HCT116 (cell line): ENCODE measurements at places on chromosomes 12 and 14. TPM values are rescaled to one million over a fixed set of nuclear protein-coding genes. Genes with fewer than 3 reads are reported as not detected.

GRCh38 chr12:30514666-30515065, 181.0 kb downstream of the IPO8 start:
- no peak for DNase-seq

GRCh38 chr12:6953442-6954315, 2.5 kb downstream of the PTPN6 start:
- DNase-seq = no peak

- DNase-seq = no peak
Observed at GRCh38 chr12:41287500-41288141, 99.5 kb downstream of the PDZRN4 start.

DNA sequence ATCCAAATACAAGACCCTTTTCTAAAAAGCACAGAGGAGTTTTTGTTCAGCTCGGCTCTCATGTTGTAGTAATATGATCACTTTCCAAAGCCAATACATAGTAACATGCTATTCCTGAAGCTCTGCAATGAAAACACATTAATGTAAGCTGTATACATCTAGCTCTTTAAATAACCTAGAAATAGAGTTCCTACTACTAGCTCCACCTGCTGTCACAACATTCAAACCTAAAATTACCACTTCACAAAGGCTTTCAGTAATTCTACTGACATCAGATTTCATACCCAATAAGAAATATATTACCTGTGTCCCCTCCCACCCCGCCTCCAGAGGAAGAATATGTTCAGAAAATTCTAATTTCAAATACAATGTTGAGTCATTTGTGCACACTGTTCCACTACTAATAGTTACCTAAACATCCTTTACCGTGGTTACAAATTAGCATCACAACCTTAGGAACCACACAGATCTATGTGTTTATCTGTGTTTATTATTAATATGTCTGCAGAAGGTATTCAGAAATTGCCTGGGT, 17.8 kb downstream of the EFCAB11 start:
- no peak for DNase-seq

DNA sequence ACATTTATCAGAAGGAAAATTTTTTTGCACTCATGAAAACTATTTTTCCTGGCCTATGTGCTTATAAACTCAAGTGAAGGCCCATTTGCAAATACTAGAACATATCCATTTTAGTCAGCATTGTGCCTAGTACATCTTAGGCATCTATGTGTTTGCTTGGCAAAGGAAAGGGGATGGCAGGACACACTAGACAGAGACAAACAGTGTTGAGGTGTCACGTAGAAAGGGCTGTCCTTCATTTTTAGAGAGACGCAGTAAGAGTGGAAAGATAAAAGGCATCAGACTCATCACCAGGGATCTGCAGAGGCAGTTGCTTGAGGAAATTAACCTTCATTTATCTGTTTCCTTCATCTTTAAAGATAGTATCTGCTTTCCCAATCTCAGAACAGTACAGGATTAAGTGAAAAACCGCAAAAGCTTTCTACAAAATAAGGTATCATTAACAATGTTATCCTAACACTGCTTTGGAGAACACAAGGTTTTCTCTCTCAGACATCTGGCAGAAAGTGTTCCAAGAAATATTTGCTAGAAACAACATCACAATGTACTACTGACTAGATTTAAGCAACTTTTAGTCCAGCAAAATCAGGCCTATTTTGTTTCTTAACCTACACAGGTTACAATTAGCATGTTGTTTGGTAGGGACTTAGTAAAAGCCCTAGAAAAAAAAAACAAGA, 2.0 kb downstream of the YBX3 start:
- DNase-seq = no peak

- DNase-seq = no peak
Observed at GRCh38 chr14:89849931-89850330, 104.6 kb downstream of the EFCAB11 start.

DNA sequence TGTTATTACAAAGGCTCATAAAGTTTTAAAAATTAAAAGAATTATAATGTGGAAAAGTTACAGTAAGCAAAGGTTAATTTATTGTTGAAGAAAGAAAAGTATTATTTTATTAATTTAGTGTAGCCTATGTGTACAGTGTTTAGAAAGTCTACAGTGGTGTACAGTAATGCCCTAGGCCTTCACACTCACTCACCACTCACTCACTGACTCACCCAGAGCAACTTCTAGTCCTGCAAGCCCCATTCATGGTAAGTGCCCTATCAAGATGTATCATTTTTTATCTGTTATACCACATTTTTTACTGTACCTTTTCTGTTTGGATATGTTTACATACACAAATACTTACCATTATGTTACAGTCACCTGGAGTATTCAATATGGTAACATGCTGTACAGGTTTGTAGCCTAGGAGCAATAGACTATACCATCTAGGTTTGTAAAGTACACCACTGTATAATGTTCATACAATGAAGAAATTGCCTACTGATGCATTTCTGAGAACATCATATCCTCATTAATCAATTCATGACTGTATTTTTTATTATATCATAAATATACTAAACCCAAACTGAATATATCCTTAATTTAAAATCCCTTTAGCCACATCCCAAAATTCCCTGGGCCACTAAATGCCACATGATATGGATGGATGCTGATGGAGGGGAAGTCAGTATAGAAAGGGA, 43.6 kb upstream of the NID2 start:
- DNase-seq = no peak

ST8SIA1 gene
- not detected for total RNA-seq
